ENCODE measurements at places on chromosomes 6 and 20. TPM values are rescaled to one million over a fixed set of nuclear protein-coding genes. Genes with fewer than 3 reads are reported as not detected.

The CENPW gene
- 30.4 TPM for total RNA-seq

The RIMS4 gene
- total RNA-seq: 2.9 TPM

The OR12D3 gene
- total RNA-seq: not detected

The ENPP5 gene
- not detected for total RNA-seq

The ZNF334 gene
- 0.30 TPM for total RNA-seq

The ADAM33 gene
- 7.3 TPM for total RNA-seq

The OPN5 gene
- total RNA-seq: not detected

The C20orf141 gene
- total RNA-seq: not detected

The ARG1 gene
- total RNA-seq: not detected

The LINC00237 gene
- total RNA-seq: not detected

Data from MG63 (cell line).